ENCODE measurements at places on chromosomes 3 and 15.

- no peak for DNase-seq
Measured at GRCh38 chr3:139771331-139771730, 93.6 kb upstream of the NMNAT3 start.

GRCh38 chr3:2950159-2950558, 160.0 kb downstream of the IL5RA start:
- no peak for DNase-seq

- no peak for DNase-seq
Measured at GRCh38 chr3:69784954-69785514, 45.8 kb downstream of the MITF start.

DNA sequence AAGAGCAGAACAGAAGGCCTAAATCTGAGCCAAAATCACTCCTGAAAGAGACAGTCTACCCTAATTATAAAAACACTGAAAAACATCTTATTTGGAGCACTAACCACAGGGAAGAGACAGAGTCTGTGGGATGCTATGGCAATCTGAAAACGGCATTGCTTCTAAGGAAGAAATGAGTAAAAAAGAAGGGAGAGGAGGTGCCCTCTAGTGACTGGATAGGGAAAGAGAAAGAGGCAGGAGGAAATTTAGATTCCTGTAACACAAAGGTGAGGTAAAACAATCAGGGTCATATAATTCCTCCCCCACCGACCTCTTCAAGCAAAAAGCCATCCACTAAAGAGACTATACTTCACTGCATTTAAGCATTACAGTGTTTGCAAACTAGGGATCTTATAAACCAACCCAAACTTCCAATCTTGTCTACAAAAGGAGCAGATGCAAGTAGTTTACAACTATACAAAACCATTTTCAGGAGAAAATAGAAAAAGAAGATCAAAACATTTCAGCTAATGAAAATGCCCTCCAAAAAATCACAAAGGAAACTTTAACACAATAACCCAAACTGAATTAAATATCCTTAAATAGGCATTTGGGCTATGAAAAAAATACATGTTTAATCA, 32.6 kb downstream of the HACD2 start:
- DNase-seq = no peak

GRCh38 chr15:94385441-94385840, 154.1 kb downstream of the MCTP2 start:
- DNase-seq = no peak

DNA sequence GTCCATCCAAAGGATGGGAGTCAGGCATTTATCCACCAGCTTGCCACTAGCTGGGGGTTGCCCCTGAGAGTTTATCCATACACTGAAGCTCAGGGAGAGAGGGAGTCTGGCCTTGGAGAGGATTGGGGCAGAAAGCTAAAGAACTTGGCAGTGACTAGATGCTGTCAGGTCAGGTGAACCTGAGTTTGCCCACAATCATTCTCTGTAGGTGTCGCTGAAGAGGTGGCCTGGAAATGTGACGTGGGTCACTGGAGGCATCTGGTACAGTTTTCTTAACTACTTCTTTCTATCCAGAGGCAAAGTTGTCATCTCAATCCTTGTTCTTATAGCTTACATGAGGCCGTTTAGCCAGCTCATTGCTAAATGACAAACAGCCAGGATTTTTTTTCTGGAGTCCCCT, 298.0 kb upstream of the CTNNB1 start:
- no peak for DNase-seq

DNA sequence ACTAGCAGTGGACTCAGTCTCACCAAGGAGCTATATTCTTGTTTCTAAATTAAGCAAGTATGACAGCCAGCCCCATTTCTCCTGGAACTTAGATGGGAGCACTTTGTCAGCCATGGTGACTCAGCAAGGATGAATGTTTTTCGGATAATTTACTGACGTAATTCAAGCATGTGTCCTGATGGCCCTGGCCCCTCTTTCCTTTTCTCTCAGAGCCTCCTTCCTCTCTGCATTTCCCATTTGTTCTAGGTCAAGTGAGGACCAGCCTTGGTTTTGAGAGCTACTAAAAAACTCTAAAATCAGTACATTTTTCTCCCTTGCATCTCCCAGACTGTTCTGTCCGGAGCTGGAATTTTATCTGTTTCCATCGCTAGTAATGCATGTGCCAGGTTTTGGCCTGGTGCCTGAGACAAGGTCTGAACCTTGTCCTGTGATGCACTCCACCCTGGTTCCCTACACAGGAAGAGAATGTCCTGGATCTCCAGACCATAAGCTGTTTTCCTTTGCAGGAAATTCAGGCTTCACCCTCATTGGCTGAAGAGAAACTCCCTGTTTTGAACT, 256.6 kb upstream of the ROPN1 start:
- DNase-seq = no peak

- DNase-seq = no peak
Measured at GRCh38 chr15:45534821-45535220, 12.3 kb upstream of the SLC30A4 start.

- DNase-seq = no peak
Measured at GRCh38 chr3:179526989-179527391, 35.7 kb upstream of the ACTL6A start.

- DNase-seq = no peak
Measured at GRCh38 chr3:32450992-32451659, 51.5 kb downstream of the CMTM6 start.

DNA sequence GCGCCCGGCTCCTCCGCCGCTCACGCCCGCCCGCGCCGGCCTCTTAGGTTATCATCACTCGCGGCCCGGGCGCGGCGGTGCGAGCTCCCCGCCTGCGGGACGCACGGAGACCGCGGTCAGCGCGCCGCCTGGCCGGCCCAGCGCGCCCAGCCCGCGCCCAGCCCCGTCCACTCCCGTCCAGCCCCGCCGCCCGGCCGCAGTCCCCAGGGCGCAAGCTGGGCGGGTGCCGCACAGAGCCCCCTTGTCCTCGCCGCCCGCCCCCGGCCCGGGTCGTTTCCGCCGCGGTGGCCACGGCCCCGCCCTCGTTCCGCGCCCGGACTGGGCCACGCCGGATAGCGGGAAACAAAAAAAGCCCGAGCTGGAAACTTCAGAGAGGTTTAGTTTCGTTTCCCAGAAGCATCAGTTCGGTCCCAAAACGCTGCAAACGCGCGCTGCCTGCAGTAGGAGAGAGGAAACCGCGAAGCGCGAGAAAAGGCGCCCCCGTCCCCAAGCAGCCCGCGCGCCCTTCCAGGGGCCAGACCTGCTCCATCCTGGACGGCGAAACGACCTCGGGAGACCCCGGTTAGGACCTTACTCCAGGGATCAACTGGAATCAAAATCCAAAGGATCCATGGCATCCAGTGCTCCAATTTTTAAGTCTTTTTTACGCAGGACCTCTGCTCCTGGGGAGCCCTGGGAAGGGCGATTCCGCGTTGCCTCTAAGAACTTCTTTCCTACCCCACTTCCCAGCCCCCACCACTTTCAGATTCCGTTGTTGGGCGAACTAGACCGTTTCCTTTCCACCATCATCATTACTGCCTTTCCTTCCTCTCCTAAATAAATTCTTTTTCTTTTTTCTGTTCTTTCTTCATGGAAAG, at the start of gene ATP10A:
TSS of gene ATP10A (minus strand) at position 217 of the 857 bp plus-strand sequence. CDS start 231 bp downstream, outside the sequence.
- no peak for DNase-seq

GRCh38 chr3:16429086-16429485, 84.4 kb downstream of the RFTN1 start:
- DNase-seq = no peak

DNA sequence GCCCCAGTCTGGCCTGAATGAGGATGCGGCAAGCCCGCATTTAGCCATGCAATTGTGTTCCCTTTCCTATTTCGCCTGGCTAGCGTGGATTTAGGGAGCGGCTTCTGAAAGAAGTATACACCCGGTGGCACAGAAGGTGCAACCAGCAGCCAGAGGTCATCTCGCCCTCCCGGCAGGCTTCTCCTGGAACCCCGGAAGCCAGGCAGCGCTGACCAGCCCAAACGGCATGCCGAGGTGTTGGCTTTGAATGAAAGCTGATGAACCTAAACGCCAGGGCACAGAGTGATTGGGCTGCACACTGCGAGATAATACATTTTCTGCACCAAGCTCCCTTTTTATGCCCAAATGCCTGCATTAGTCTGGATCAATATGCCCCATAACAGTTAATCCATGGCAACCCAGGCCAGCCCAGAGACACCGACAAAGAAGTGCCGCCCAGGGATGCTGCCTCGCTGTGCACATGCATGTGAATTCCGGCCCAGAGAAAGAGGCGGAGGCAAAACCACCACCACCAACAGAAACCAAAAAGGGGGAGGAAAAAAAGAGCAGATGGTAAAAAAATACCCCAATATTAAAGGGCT, 1.4 kb downstream of the SRGAP3 start:
- DNase-seq = no peak

GRCh38 chr15:65303687-65304380, 643 bp upstream of the RNU5B-1 start:
- DNase-seq = no peak

GRCh38 chr3:195738274-195739044, 17.7 kb downstream of the MUC20 start:
- DNase-seq = no peak

GRCh38 chr3:136276049-136276755, 26.1 kb downstream of the PCCB start:
- no peak for DNase-seq

- DNase-seq = no peak
Measured at GRCh38 chr3:126355777-126356372, 1.3 kb downstream of the KLF15 start.

DNA sequence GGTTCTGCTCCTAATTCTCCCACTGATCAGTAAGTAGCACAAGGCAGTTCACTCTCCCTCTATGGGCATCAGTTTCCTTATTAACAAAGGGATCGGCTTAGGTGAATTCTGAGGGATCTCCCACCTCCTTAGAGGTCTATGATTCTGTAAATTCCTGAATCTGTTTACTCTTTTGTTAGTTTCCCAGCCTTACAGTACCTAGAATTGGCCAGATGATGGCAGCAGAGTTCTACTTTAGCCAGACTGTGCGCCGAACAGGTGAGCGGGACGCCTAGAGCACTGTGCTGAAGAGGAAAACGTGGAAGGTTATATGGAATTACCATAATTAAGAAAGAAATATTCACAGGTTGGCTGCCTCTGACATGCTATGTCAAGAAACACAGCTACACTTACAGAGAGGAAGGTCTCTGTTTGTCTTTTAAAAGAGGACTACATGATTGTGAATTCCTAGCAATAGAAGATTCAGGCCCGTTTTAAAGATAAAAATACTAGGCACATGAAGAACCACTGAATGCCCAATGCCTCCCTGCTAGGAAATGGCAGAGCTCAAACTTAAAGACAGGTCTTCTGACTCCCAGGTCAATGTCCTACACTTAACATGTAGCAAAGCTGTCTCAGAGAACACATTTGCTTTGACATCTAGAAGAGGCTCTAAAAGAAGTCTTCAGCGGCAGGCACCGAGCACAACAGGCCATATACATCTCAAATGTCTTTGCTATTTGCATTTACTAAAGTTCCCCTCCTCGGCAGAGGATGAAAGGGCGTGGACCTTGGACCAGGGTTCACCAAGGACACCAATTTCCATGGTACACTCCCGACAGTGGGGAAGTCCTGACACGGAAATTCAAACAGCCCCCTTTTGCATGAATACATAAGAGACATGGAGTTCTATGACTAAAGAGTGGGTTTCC, 259.9 kb downstream of the FGF12 start:
- no peak for DNase-seq

DNA sequence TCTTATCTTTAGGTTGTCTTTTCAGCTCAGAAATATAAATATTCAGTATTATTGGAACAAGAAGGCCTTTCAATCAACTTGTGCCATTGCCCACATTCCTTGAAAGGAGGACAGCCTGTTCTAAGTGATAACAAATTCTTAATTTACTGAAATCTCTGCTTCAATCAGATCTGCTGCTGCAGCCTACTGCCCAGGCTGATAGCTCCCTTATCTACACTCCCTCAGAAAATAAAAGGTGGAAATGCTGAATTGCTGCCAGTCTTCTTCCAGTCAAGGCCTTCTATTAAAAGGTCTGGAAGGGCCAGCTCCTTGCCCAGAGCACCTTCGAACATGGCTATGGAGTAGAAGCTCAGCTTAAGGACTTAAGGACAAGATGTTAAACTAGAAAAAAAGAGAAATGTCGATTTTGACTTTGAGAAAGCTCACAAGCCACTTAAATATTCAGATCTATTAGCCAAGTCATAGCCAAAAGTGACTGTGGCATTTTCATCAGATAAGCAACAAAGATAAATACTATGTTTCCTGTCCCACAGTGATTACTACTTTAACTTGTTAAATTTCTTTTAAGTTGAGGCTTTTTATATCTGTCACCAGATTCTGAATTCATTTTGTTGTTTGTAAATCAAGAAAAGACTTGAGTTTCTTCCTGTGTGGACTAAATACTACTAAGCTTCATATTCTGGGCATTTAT, 480.5 kb upstream of the CBLB start:
- DNase-seq = no peak

GRCh38 chr15:39621976-39622375, 41.1 kb downstream of the THBS1 start:
- no peak for DNase-seq

DNA sequence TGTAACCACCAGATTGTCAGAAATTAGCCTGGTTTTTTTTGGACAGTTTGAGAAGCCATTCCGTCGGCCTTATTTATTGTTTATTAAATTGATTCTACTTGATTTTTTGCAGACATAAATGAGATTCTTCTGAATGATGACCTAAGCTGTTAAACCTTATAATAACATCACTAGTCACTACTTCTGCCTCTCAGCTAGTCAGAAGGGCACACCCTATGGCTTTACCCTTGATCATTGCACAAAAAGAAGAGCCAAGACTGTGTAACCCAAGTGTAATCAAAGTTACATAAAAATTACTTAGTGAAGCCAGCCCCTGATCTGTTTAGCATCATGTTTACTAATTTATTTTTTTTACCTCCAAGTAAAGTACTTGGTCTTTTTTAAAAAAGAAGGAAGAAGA, 64.3 kb downstream of the CHL1 start:
- no peak for DNase-seq

DNA sequence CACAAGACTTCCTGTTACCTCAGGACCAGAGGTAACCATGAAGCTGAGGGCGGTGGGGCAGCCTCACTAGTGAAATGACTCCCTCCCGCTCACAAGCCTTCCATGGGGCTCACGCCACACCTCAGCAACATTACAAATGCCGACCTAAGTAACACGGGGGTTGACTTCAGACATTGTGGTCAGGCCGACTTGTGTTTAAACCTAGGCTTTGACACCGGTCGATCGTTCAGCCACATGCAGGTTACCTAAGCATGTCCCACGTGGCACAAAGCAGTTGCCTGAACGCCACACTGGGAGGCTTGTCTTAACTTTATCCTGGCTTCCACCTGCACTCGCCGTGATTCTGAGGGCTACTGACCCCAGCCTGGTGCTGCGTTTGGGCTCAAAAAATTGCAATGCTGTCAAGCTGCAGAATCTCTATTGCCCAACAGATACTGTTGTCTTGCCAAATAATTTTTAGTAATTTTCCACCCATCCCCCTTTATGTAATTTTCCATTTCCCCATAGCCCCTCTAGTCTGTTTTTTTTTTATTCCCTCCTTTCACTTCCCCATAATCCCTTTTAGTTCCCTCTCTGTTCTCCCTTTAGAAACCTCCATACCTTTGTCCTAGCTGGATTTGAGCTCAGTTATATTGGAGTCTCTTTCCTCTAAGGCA, 158.6 kb upstream of the RGMA start:
- no peak for DNase-seq

GRCh38 chr15:43958861-43959330, 132.1 kb downstream of the WDR76 start:
- DNase-seq = no peak
